ENCODE measurements at places on chromosomes 6 and 20.

GRCh38 chr20:36768768-36769430 is 4.7 kb downstream of the DSN1 start:
- no peak for DNase-seq

- DNase-seq: no peak
Observed at GRCh38 chr6:33297956-33298772, 578 bp downstream of the RGL2 start.

- DNase-seq: no peak
Observed at GRCh38 chr20:63317601-63318291, 24.8 kb downstream of the COL20A1 start.

- no peak for DNase-seq
Observed at GRCh38 chr6:118403036-118403435, 145.1 kb upstream of the PLN start.

DNA sequence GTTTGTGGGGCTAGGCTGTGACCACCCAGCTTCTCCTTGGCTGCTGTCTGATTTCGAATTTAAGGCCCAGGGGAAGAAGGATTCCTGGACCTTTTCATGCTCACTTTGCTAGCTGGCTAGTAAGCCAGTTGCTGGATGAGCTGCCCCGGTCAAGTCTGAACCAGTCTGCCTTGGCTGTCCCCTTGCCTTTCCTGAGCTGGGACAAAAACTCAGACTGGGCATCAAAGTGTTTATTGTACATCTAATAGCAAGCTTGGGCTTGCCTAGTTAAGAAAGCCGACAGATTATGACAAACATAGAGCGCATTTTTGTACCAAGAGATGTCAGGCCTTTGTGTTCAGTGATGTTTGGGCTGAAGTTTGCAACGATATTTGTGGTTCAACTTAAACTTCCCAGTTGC is 750 bp upstream of the PAK5 start:
- DNase-seq: no peak

- no peak for DNase-seq
Observed at GRCh38 chr6:18215436-18215835, 48.9 kb downstream of the DEK start.

DNA sequence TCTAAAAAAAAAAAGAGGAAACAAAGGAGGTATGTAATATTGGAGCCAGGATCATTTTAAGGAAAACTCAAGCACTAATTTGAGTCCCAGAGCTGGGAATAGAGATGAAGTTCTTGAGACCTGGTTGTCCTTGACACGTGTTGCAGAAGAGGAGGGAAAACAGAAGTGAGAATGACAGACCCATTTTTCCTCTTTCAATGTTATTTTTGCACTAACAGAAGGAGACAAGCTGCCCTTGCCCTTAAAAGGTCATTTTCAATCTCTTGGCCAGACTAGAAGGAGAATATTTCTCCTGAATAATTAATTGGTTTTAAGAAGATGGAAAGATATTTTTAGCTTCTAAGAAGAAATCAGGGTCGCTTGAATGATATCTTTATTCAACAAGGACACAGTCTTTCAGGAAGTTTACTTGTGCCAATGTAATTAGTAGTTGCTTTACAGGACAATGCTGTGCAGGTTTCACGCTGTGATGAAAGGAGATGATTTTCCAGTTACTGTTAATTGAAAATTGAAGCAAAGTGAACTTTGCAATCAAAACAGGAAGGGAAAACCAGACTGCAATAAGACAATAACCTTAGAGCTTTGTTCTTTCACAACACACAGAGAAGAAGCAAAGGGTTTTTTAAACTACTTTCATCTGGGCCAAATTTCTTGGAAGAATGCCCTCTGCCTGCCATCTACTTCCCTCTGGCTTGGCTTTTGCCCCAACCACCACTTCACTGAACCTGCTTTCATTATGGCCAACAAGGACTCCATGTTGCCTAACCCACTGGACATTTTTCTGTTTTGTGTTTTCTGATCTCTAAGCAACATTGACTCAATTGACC is 107.8 kb upstream of the SHLD1 start:
- no peak for DNase-seq

- no peak for DNase-seq
Observed at GRCh38 chr6:8069151-8069550, 5.0 kb upstream of the BLOC1S5 start.

DNA sequence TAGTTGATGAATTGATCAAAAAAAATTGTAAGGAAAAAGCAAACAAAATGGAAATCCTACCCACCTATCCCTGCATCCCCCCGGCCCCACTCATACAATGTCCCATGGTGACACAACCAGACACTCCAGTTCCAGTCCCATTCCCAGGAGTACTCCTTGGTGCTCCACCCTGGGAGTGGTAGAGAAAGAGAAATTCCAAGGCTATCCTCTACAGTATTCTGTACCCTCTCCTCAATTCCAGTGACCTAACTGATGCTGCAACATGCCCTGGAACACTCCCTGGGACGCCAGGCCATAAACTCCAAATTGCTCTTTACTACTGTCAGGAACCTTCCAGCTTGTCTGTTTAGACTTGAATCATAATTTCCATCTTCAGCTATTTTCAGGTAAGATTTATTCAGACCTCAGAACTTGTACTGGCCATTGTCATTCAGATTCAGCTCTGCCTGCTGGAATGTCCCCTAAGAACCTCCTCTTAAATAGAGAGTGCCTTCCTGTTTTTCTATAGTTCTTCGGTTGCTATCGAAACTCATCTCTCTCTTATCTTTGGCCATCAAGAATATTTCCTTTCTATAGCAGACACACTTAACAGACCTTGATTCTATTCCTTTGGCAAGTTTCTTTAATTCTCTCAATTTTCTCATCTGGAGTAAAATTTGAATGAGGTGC is 8.7 kb downstream of the GPX6 start:
- DNase-seq: no peak

DNA sequence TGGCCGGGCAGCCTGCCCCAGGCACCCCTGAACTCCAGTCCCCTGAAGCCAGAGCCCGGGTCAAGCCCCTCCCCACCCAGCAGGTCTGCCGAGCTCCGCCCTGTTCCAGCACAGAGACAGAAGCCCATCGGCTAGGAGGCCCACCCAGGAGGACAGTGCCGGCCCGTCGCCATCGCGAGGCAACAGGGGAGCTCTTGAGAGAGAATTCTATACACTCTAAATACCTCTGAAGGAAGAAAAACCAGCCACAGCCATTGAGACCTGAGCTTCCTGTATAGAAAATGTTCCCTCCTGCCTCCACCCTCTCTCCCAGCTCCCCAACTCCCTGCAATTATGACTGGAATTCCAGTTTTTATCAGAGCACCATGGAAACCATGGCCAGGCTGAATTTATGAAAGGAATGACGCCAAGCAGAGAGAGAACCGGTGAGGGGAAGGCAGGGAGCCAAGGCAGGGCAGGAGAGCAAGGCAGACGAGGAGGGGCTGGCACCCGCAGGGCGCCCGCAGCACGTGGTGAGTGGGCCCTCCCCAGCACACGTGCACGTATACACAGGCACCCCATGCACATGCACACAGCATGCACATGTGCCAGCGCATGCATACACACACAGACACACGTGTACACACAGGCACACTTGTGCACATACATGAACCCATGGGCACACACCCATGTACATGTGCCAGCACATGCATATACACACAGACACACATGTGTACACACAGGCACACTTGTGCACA is 27.6 kb upstream of the MRGBP start:
- no peak for DNase-seq

DNA sequence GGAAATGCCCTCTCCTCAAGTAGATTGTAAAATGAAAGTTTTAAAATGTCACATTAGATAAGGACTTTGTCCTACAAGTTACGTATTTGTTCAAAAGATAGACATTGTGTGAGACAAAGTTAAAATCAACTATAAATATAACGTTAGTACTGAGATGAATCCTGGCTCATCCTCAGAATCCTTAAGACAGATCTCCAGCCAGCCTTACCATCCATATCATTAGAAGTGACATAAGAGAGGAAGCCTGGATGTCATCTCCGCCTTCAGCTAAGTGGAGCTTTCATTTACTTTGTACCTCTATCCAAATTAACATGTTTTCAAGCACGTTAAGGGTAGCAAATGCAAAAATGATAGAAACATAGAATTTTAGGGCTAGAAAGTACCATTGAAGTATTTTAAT is 59.1 kb downstream of the SCAF8 start:
- no peak for DNase-seq

DNA sequence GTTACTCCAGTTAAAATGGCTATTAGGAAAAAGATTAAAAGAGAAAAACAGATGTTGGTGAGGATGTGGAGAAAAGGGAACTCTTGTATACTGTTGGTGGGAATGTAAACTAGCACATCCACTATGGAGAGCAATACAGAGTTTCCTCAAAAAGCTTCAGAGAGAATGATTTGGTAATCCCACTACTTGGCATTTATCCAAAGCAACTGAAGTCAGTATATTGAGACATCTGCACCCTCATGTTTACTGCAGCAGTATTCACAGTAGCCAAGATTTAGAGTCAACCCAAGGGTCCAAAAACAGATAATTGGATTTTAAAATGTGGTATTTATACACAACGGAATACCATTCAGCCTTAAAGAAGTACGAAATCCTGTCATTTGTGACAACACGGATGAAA is 469.5 kb downstream of the QKI start:
- DNase-seq: no peak

- DNase-seq: no peak
Observed at GRCh38 chr6:30741063-30741779, 1.3 kb downstream of the FLOT1 start.

- DNase-seq: no peak
Observed at GRCh38 chr20:43948455-43948854, 33.8 kb downstream of the TOX2 start.

GRCh38 chr6:33391922-33392594 is 435 bp downstream of the KIFC1 start:
- no peak for DNase-seq

DNA sequence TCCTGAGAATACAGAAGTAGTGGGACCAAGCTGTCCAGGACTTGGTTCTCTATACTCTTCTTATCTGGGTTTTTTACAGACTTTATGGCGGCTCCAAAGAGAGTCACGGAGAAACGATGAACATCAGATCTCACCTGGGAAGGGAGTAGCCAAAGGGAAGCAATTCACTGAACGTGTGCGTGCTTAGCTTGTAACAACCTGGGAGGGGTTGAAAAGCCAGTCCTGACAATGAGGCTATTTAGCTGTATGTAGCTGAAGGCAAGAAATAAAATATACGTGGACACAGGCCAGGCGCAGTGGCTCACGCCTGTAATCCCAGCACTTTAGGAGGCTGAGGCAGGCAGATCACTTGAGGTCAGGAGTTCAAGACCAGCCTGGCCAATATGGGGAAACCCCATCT is 18.2 kb upstream of the RBL1 start:
- no peak for DNase-seq

- no peak for DNase-seq
Observed at GRCh38 chr20:31638317-31638716, 605 bp downstream of the COX4I2 start.

- DNase-seq: no peak
Observed at GRCh38 chr20:47529840-47530239, 28.2 kb downstream of the NCOA3 start.

DNA sequence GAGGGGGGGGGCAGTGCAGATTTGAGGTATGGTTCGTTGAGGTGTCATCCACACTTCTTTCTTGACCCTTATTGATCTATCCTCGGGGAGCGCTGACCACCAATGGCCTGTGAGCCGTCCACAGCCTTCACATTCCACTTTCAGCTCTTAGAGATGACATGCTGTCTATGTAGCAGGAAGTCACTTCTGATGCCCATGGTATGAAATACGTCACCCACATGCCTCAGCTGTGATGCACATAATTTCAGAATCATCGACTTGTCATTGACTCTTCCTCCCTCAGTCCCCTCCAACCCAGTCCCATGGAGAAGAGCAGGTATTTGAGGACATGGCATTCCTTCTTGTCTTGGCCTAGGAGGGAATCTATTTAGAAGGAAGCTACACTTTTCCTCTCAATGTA is 4.7 kb upstream of the ADGRF5 start:
- DNase-seq: no peak

DNA sequence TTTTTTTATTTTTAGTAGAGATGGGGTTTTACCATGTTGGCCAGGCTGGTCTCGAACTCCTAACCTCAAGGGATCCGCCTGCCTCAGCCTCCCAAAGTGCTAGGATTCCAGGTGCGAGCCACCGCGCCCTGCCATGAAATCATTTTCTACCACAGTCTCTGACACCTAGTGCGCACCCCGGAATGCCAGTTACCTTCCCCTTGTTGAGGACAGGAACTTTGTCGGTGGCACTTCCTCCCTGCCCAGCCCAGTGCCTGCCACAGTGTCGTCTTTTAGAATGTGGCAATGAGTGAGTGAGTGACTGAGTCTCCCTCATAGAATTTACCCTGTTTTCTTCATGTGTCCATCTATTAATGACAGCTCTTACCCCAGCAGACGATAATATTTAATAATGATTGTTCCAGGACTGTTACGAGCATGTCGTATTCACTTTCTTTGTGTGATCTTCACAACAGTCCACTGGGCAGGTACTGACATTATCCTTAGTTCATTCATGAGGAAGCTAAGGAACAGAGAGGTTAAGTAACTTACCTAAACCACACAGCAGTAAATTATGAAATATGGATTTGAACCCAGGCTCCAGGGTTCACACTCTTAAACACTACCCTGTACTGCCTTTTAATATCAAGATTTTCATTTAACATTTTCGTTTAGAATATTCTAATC is 1.8 kb downstream of the OSBPL2 start:
- no peak for DNase-seq

- DNase-seq: no peak
Observed at GRCh38 chr20:23925789-23926525, 46.4 kb upstream of the CST5 start.

DNA sequence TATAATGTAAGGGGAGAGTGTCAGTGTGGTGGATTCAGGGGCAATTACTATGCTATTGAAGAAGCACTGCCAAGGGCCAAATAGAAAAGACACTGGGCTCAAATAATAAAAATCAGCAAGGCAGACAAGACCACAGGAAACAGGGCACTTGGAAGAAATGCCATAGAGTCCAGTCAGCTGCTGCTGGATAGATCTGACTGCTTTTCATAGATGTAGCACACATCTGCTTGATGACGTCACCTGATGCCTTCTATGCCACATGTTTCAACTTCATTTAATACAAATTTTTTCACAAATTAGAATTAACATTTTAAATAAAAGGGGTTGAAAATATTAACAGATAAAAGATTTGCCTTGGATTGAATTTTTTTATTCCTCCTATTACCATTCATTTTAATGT is 23.9 kb upstream of the AHI1 start:
- no peak for DNase-seq

- DNase-seq: no peak
Observed at GRCh38 chr6:25942561-25943147, 12.2 kb upstream of the SLC17A2 start.

DNA sequence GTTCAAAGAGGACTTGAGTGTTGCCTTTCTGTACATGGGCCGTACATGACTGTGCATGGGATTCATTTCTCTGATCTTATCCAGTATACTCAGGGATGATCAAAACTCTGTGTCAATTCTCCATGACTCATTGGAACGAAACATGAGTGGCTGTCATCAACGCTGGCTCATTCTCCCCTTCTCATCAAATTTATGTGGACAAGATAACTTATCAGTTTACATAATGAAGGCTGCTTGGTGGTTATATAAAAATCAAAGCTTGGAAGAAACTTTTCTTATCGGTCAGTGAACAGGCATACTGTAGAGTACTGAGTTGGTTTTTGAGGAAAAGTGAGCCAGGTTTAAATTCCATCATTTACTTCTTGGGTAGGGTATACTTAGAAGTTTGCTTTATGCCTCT is 24.9 kb downstream of the CRISP1 start:
- no peak for DNase-seq

- DNase-seq: no peak
Observed at GRCh38 chr6:81962198-81962597, 209.7 kb upstream of the TENT5A start.

Measured in stimulated activated CD8-positive, alpha-beta memory T cell treated with anti-CD3 and anti-CD28 coated beads, Interleukin-15, amount 100 ng/mL, for 1 hour (primary cell).